ENCODE measurements at places on chromosomes 11 and 22.

GRCh38 chr22:48632646-48633246, 1194.9 kb downstream of the BRD1 start:
- DNase-seq = no peak

DNA sequence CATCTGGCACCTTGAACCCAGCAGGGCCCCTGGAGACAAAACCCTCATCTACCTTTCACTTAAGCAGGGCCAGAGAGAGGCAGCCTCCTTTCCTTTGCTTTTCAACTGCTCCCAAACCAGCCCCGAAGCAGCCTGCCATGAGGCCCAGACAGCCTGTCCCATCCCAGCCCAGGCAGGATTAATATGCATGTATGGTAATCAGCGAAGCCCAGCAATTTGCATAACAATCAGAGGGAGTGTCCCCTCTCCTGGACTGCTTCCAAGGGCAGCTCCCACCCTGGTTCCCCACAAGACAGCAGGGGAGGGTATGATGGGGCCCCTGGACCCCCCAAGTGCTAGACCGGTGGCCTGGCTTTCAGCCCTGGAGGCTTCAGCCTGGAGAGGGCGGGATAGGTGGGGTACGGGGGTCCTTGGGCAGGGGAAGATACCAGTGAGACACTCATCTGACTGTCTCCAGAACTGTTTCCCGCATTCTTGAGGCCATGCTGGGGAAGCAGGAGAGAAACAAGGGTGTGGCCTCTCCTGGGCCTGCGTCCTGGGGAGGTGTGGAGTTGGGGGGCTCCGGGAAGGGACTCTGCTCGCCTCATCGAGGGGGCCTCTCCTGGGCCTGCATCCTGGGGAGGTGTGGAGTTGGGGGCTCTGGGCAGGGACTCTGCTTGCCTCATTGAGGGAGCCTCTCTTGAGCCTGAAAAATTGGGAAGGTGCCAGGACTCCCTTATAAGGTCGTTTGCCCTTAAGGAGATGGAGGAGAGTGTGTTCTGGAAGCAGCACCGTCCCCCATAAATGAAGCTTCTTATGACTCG, 93.2 kb upstream of the PRR5 start:
- no peak for DNase-seq

GRCh38 chr11:72336163-72336562, 92.2 kb upstream of the PHOX2A start:
- no peak for DNase-seq

DNA sequence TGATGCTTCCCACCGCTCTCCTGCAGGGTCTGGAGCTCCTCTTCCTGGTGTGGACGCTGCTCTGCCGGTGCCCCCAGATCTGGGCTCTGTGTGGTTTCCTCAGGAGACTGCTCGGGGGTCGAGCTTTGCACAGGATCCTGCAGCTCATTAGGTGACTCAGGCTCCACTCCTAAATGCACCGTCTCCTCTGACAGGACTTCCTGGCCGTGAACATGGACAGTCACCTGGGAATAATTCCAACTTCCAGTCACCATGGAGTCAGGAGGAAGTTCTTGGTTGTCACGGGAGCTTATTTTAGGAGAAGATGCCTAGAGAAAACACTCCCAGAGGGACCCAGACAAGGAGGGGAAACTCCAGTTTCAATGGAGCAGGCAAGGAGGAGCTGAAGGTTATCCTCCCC, 11.9 kb downstream of the ZNF202 start:
- no peak for DNase-seq

DNA sequence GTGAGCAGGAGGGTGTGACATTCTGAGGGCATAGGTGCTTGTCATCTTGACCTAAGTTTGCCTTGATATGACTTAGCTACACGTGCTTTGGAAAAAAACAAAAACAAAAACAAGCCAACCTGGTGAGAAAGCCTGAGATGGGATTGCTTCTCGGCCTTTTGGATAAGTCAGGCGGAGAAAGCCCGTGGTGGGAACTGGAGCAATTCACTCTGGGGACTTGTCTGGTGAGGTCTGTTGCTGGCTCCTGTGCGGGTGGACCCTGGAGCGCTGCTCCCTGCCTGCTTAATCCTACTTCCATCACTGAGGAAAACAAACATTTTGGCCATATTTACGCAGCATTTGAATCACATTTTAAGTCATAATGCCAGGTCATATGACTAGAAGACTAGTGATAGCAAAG, 100.3 kb downstream of the SNX19 start:
- no peak for DNase-seq

DNA sequence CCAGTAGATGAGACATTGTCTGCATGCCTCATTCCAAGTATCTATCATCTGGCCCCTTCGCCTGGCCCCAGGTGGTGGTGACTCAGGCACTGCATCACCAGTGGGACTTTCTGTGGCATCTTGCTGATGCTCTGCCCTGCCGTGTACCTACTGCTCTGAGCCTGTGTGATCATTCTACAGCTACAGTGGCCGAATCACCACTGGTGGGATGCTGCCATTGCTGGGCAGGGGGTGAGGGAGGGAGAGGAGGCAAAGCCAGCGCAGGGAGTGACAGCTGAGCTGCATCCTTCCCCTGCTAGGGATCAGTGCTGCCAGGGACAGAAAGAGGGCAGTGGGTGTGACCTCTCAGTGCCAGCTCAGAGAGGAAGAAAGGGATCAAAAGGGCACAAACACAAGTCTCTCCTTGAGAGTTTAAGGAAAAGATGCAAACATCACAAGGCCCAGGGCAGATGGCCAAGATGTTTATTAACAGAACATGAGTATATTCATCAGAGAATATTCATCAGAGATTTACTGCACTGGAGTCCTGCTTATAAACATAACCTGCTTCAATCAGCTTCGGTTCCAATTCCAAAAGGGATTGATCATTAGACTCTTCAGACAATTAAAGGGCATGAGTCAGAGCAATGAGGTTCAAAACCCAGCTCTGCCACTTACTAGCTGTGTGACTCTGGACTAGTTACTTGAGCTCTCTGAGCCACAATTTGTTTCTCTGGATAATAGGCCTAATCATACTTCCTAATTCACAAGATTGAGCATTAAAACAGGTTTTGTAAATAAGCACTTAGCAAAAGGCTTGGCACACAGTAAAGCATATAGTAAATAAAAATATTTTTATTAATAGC, 109.8 kb downstream of the NAT10 start:
- peak; percentile 60 for DNase-seq

DNA sequence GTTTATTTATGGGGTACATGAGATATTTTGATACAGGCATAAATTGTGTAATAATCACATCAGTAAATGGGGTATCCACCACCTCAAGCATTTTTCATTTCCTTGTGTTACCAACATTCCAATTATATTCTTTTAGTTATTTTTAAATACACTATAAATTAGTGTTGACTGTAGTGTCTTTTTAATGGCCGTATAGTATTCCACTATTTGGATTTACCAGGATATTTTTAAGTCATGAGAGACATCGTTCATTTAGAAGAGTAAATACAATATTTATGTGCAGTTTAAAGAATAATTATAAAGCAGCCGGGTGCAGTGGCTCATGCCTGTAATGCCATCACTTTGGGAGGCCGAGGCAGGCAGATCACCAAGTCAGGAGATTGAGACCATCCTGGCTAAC, 6.2 kb upstream of the SPI1 start:
- no peak for DNase-seq

DNA sequence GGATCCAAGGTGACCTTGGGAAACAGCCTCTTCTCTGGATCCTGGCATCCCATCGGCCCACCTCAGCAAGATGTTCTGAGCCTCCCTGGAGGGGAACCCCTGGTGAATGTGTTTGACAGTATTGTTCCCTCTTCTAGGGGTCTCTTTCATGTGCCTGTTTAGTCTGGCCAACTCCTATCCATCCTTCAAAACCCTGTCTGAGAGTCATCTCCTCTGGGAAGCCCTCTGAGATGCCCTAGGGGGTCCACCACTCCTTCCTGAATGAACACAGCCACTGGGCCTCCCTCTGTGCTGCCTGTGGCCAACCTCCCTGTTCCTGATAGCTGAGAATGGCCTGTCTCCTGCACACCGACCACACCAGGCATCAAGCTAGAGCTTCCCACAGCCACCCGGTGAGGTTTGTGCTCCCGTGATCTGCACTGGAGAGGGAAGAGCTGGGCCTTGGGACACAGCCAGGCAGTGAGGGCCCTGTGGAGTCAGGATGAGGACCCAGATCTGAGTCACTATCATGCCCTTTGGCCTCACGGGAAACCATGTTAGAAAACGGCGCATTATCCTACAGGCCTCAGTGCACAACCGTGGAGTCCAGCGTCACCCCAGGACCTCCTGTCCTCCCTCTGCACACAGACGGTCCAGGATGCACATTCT, 8.8 kb downstream of the WNT7B start:
- DNase-seq = no peak

GRCh38 chr22:27976586-27976985, 57.5 kb upstream of the PITPNB start:
- no peak for DNase-seq

DNA sequence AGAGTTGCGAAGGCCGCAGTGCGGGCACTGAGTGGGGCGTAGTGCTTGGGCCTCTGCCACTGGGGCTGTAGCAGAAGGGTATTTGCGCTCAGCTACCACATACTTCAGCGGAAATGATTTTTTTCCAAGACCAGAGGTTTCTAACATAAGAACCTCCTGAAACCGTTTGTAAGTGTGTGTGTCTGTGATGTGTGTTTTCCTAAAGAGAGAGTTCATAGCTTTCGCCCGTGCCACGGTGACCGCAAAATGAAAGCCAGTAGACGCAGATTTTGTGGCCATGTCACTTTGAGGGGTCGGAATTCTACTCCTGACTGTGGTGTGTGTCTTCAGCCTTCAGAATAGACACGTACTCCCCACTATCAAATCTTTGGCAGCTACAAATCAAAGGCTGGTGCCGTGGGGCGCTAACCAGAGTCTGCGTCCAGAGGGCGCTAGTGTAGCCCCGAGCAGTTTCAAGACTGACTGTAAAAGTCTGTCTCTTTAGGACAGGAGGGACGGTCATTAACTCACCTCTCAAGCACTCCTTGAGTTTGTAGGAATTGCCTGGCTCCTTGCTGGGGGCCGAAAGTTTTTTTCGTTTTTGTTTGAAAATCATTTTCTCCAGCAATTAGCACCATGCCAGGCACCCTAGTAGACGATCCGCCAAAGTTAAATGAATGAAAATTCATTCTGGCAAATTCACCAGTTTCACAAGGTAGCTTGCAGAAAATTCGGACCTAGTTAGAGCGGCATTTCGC, 2.5 kb upstream of the CALCA start:
- peak; percentile 28 for DNase-seq

- no peak for DNase-seq
Measured at GRCh38 chr11:332651-333480, 12.2 kb upstream of the IFITM3 start.

DNA sequence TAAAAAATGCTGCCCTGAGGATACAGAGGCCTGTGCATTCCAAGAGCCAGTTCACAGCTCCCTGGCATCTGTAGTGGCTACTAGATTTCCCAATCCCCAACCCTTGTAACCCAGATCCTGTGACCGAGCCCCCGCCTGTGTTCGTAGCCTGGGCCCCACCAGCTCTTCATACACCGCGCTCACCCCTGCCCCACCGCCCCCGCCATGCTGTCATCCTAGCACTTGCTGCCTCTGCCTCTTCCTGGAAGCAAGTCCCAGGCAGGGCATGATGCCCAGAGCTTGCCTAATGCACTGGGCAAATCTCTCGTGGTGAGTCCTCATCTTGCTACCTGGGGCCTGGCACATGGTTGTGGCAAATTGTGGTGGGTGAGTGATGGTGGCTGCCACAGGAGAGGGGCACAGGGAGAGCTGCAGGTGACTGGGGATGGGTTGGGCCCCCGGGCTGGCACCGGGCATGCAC, 7.1 kb downstream of the MGAT3 start:
- DNase-seq = no peak

- no peak for DNase-seq
Measured at GRCh38 chr11:117941976-117942654, 12.9 kb upstream of the TMPRSS13 start.

GRCh38 chr22:37677493-37677974, 2.1 kb downstream of the LGALS1 start:
- no peak for DNase-seq

GRCh38 chr11:88631497-88631896, 294.0 kb upstream of the CTSC start:
- DNase-seq = no peak

- no peak for DNase-seq
Measured at GRCh38 chr11:614623-615503, 887 bp downstream of the IRF7 start.

DNA sequence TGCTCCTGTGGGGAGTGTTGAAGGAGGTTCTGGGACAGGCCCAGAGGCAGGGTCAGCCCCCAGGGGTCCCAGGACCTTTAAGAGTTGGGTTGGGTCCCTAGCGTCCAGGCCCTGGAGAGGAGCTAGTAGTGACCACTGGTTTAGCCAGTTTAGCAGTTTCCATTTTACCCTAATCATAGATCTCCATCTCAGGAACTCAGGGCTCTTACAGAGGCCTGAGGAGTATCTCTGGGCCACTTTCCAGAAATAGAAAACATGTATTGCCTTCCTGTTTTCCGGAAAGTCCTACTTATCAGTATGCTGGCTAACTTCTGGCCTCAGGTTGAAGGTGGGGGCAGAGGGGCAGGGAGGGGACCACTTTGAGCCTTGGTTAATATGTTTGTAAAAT, 13.5 kb downstream of the NCF4 start:
- DNase-seq = no peak

GRCh38 chr11:73320763-73321603, 12.9 kb downstream of the ARHGEF17 start:
- no peak for DNase-seq

Measured in stimulated activated CD8-positive, alpha-beta memory T cell treated with anti-CD3 and anti-CD28 coated beads, Interleukin-4, amount 100 ng/mL, for 24 hours (primary cell).